ENCODE measurements at places on chromosomes 3 and 15.

DNA sequence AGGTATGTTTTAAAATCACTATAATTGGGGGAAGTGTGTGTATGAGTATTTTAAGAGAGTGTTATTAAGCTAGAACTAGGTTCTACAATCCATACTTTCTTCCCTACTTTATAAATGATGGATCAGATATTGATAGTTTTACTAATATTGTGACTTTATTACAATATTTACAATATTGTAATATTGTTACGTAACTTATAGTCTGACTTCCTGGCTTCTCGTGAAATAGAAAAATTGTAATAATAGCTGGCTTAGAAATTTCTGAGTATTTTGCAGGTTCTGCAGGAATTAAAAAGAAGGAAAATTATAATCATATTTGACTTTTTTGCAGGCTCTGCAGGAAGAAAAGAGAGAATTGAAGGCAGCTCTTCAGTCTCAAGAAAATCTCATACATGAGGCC lies 60.0 kb downstream of the CEP63 start:
- DNase-seq = no peak

GRCh38 chr15:74383695-74384565 lies 16.5 kb upstream of the CYP11A1 start:
- DNase-seq = peak; percentile 45

DNA sequence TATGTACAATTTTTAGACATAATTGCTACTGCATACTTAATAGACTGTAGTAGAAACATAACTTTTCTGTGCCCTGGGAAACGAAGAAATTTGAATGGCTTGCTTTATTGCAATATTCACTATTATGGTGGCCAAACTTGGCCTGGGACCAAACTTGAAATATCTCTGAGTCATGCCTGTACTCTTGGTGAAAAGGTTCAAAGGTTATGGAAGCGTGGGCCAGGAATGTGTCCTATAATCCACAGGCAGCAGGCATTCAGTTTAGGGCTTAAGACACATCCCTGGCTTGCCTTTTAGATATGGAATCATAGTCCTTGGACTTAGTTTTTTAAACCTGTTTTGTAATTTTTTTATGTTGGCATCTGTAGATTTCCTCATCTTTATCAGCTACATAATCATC lies 124.3 kb downstream of the LRIG1 start:
- no peak for DNase-seq

DNA sequence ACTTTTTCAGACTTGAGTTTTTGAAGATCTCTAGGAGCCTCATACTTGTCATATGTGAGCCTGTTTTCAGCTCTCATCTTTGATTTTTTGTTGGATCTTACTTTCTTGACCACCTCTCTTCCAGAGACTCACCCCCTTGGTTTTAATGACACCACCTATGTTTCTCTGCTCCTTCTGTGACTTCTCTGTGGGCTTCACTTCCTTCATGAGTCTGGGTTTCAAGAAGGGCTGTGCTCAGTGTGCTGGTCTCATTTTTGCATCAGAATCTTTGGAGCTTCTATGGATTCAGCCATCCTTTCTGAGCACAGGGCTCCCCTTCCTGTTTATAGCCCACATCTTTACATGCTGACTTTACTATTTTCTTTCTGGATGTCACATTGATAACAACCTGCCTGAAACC lies 17.7 kb downstream of the PPM1L start:
- DNase-seq = no peak

GRCh38 chr3:126522363-126522788 lies 1.6 kb upstream of the CHST13 start:
- DNase-seq = peak; percentile 14

DNA sequence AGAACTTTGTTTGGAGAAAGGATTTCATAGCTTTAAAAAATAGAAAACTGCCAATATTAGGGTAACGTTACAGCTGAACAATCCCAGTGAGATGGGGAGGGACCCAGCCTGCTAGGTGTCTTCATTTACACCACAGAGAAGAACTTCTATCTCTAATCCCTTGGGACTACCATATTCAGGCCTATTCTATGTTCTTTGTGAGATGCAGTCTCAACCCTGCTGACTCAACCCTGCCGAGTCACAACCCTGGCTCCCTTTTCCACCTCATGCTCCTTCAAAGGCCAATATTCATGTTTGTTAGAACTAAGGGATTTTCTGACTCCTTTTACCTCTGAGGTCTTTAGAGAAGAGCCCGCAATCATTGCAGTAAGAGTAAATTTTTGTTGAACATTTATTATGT lies 350.5 kb downstream of the EPHB1 start:
- DNase-seq = no peak

GRCh38 chr3:173037840-173038483 lies 103.1 kb downstream of the SPATA16 start:
- no peak for DNase-seq

DNA sequence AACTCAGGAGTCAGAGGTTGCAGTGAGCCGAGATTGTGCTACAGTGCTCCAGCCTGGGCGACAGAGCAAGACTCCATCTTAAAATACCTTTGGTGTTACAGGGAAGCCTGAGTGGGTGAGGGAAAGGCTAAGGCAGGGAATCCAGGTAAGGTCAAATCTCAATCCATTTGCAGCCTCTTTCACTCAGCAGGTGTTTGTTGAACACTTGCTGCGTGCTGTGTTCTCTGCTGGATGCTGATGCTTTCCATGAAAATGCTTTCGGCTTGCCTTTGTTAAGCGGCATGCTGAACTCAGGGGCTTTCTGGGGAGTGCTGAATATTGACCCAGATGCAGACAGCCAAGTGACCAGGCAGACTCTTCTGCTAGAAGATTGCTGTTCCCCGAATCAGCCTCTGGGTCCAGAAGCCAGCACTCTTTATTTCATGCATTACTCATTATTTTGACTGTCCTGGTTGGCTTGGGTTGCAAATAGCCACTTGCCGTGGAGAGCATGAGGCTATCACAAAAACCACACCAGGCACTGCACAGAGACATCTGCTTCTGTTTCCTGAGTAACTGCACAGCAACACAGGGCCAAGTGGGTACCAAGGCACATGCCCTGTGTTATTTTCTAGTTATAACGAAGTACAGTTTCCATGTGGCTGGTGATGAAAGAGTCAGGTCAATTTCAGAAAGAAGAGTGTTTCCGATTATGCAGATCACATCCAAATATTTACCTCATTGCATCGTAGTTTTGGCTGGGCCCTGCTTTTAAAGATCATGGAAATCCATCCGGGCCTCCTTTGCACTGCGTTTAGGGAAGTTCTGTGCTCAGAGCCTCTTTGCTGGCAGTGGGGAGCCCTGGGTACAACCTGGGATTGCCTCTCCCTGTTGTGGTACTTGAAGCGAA lies 88.6 kb downstream of the THSD4 start:
- DNase-seq = no peak

GRCh38 chr15:33679061-33679460 lies 289.2 kb upstream of the CHRM5 start:
- no peak for DNase-seq

- DNase-seq = no peak
Measured at GRCh38 chr3:123833398-123833785, 50.7 kb downstream of the MYLK start.

- no peak for DNase-seq
Measured at GRCh38 chr3:81303321-81303720, 458.1 kb downstream of the GBE1 start.

GRCh38 chr3:184016811-184017671 lies 643 bp downstream of the ABCC5 start:
- no peak for DNase-seq

GRCh38 chr3:178385280-178385952 lies 150.8 kb upstream of the KCNMB2 start:
- DNase-seq = no peak

Data from T-helper 2 cell (primary cell).